NCI-H1417 (cell line): ENCODE measurements at places on chromosomes 5 and 9.

GRCh38 chr9:37550781-37551180 lies 25.4 kb downstream of the FBXO10 start:
- DNase-seq: no peak

- peak; percentile 77 for DNase-seq
Observed at GRCh38 chr9:34380511-34381315, 4.0 kb upstream of the MYORG start.

DNA sequence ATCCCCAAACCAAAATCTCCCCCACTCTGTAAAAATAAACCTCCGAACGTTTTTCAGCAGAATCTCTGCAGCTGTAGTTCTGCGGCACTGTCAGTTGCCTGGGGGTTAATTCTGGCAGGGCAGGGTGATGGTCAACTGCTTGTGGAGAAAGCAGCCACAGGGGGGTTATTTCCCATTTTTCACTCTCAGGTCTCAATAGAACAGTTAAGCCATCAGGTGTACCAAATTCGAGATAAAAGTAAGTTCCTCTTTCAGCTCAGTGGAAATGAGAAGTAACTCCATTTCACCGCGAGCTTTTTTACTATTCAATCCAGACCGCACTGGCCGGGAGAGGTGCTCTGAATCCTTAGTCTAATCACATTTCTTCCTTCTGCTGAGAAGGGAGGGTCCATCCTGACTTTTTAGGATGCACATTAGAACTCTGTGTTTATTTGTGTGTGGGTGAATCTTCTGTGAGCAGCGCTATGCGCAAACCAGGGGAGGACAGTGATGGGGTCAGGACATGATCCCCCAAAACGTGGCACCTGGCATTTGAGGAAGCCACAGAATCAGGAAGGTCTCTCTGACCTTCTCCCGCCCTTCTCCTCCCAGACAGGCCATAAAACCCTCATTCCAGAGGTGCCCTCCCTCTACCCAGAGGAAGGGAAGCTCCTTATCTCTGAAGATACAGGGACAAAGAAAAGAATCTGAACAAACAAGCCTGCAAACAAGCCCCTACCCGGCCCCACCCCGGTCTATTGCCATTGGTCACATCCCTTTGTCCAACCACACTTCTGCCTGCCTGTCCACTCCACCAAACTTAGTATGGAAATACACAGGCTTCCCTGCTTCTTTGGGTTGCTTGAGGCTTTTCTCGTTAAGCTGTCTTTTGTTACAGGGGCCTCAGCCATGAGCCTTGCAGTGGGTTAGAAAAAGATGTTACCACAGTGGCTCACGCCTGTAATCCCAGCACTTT lies 229.0 kb downstream of the ROR2 start:
- no peak for DNase-seq

- DNase-seq: no peak
Observed at GRCh38 chr9:73548201-73548600, 396.5 kb downstream of the ANXA1 start.

DNA sequence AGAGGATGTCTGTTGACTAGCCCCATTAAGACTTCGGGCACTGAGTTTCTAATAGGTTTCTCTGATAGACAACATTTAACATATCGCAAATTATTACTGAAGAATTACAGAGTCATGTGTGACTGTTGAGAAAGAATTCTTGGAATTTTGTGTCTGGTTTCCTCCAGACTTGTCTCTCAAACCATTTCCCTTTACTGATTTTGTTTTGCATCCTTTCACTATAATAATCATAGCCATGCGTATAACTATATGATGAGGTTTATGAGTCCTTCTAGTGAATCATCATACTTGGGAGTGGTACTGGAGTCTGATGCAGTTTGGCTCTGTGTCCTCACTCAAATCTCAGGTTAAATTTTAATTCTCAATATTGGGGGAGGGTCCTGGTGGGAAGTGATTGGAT lies 27.0 kb downstream of the ZNF169 start:
- no peak for DNase-seq

DNA sequence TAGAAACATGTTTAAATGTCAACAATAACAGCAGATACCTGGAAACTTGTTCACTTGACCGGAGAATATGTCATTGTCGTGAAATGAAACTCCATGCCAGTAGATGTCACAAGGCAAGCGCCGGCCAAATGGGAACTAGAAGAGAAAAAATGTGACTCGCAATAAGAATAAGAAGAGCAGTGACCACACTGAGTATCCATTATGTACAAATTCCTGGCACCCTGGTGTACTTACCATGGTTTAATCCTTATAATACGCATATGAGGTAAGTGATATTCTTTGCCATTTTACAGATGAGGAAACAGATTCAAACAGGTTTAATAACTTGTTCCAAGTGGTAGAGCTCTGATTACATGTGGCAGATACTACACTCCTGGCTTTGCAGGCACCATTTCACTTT lies 53.9 kb downstream of the TTLL11 start:
- no peak for DNase-seq

DNA sequence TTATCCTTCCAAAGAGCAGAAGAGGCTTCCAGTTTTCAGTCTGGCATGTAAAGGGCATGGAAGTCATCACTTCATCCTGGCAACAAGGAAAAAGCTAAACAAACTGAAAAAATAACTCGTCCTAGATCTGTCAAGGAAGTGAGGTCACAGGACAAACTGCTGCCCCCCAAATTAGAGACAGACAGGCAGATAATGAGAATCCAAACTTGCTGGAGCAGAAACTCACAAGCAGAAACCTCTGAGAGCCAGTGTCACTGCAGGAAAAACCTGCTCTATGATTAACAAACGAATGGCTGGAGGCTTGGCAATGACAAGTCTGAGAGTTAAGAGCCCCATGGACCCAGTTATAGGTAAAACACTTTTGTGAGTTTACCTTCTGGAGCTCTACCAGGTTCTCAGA lies 18.9 kb upstream of the MLANA start:
- DNase-seq: no peak

GRCh38 chr5:54159153-54159892 lies 151.1 kb downstream of the ARL15 start:
- peak; percentile 1 for DNase-seq

DNA sequence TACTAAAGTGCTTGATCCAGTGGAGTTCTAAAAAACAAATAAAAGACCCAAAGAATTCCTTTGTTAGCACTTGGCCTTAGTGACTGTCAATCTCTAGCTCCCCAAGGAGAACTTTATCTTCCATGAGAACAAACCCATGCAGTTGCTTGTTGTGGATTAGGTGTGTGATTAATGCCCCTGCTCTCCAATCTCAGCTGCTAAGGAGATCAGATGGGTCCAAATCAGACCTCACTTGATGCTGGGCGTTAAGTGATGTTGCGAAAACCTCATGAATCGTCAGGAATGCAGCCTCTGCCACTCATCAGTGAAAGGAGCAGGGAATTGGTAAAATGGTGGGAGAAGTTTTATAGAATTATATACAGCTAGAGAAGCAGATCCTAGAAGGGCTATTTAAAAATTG lies 133.7 kb downstream of the DMAC1 start:
- DNase-seq: no peak

- no peak for DNase-seq
Observed at GRCh38 chr9:113452113-113452605, 11.4 kb upstream of the RGS3 start.

DNA sequence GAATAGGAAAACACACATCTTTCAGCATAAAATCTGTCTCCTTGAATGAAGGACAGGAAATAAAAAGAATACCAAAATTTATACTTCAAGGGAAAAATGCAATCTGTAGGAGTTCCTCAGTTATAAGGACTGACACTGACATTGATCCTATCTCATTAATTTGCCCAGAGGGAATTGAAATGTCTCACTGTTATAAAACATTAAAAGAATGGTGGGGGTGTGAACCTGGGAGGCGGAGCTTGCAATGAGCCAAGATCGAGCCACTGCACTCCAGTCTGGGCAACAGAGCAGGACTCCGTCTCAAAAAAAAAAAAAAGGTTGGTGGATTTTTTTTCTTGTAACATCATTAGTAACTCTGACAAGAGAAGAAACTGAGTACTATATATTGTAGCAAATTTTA lies 60.8 kb downstream of the TTLL11 start:
- no peak for DNase-seq

GRCh38 chr9:109507421-109507838 lies 9.3 kb upstream of the PTPN3 start:
- no peak for DNase-seq

DNA sequence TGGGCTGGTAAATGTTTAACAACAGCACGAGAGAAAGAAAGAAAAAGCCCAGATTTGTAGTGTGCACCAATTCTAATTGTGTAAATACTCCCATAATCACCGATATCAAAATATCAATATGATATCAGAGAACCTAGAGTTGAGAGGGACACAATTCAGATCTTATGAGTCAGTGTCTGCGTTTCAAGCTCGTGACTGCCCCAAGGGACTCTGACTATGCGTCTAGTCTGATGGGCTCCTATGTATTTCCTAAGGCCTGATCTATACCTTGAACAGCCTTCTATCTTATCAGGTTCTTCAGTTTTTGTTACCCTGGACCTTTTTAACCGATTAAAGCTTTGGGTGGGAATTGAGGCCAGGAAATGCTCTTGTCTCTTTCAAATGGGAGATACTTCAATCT lies 243.0 kb upstream of the SLC24A2 start:
- no peak for DNase-seq

- no peak for DNase-seq
Observed at GRCh38 chr9:94869415-94869843, 142.9 kb downstream of the AOPEP start.

GRCh38 chr5:74422671-74423070 lies 217.9 kb downstream of the ENC1 start:
- DNase-seq: no peak

- no peak for DNase-seq
Observed at GRCh38 chr5:71589903-71590302, 2.8 kb downstream of the MCCC2 start.

DNA sequence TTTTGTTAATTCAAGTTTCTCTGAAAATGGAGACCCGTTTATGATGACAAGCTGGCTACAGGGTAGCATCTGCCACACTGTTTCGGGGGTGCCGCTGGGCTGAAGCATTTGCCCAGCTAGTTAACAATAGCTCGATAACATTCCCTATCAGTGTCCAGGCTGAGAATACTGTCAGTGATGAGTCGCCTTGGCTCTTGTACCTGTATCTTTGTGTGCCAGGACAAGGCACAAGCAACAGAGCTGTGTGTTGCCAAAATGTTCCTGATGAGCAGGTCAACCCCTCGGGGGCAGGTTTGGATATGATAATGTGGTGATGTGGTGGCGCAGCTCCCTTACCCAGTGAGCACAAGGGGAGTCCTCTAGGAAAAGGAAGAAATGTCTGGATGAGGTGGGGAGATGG lies 7.0 kb downstream of the TGFBI start:
- no peak for DNase-seq

- DNase-seq: no peak
Observed at GRCh38 chr9:94843134-94843533, 116.6 kb downstream of the AOPEP start.
